ENCODE measurements at places on chromosomes 11 and 22.

GRCh38 chr11:12922418-12922817, 86.7 kb upstream of the RASSF10 start:
- no peak for DNase-seq

DNA sequence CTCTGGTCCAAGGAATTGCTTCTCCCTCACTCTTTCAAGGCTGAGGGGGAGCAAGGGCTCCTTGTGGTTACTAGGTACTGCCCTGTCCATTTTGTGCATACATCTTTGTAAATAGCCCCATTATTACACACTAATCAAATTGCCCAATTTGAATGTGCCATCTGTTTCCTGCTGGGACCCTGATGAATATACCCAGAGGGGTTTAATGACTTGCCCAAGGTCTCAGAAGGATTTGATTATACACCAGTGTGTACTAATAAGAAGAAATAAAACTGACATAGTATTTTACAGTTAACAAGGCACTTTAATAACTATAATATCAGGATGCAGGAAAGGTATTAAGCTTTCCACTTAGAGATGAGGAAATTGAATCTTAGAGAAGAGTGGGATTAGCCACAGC, 64.6 kb upstream of the PTPRJ start:
- DNase-seq: no peak

DNA sequence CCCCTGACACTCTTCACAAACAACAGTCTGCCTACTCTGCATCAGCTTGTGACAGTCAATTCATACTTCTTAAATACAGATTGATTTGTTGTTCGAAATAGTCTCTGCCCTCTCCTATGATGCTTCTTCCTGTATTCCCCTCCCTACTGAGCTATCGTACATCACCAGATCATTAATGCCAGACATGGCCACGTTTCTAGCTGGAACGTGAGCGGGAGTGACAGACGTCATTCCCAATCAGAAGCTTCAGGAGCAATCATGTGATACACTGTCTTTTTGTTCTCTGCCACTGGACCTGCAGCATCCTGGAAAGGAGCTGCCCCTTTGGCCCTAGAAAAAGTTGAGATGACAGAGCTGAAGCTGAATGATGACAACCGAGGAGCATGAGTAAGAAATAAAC, 48.5 kb downstream of the CSNK2A3 start:
- DNase-seq: no peak

- DNase-seq: no peak
Observed at GRCh38 chr11:18209058-18209457, 27.5 kb downstream of the SAA4 start.

GRCh38 chr11:16788141-16789062, 50.0 kb downstream of the C11orf58 start:
- peak; percentile 96 for DNase-seq

DNA sequence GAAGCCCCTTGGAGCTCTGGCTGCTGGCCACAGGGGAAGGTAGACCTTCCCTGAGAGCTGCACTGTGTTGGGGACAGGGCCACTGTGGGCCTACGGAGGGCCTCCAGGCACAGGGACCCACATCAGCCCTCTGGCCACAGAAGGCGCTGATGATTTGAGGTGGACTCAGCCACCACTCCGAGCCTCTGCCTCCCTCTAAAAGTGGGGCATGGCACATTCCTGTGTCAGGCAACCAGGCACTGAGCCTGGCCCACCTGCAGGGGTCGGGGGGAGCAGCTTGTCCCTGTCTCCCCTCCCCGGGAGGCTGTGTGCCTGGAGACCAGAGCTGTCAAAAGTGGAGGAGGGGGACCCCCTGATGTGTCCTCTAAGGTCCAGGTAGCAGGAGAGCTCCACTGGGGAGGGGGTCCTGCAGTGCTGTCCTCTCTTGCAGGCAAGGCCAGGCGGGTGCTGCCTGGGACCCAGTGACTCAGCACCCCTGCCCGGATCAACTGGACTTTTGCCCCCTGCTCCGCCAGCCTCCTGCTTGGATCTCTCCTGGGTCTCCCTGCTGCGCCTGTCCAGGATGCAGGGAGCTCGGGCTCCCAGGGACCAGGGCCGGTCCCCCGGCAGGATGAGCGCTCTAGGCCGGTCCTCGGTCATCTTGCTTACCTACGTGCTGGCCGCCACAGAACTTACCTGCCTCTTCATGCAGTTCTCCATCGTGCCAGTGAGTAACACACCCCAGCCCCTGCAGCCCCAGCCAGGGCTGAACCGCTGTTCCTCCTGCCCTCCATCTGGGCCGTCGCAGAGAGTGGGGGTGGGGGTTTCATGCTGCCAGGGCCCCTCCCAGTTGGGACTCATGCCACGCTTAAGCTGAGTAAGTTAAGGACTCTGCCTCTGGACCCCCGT, 17.5 kb upstream of the CDKN1C start:
- no peak for DNase-seq

GRCh38 chr11:83044958-83045712, 26.6 kb downstream of the RAB30 start:
- DNase-seq: peak; percentile 68

DNA sequence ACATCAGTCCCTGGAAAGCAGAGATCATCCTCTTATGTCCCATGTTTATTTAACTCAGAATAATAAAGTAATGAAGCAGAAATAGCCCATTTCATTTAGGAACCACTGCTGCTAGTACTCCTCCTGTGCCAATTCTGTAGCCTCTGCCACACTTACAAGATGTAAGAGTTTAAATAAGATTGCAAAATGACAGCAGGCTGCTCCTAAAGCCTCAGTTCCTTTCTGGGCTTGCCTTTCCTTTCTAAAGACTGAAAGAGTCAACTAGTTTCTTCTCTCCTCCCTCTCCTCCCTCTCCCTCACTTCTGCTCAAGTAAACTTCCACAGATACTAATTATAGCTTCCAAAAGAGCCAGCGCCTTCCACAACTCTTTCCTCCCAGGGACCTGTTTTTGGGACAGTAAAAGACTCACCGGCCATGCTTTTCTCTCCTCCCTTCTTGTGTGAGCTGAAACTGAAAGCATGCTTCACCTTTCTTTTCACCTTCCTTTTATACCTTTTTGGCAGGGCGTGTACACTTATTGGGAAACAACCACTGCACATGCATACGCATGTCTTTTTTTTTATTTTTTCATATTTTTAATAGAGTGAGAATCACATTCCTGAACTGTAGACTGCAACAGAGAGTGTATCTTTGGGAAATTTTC, 26.1 kb upstream of the CARD16 start:
- DNase-seq: no peak

- no peak for DNase-seq
Observed at GRCh38 chr11:70468256-70469195, 70.2 kb downstream of the CTTN start.

GRCh38 chr11:32450372-32450771, 15.0 kb upstream of the WT1 start:
- DNase-seq: no peak

DNA sequence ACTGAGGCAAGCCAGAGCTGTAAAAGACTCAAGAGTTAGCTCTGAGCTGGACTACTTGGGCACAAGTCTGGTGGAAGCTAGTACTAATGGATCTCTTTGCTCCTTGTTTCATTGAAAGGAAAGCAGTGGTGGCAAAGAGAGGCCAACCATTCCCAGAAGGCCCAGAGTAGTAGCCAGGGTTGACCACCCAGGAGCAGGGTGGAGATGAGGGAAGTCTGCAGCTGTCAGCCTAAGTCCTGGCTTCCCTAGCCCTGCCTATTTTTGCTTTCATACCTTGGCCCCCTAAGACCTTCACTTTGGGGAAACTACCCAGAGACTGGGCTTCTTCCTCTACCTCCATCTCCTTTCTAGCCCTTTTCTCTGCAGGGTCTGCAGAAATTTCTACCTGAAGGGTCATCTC, 155.0 kb upstream of the NCAM1 start:
- DNase-seq: no peak

GRCh38 chr11:48006301-48006992, 26.1 kb downstream of the PTPRJ start:
- DNase-seq: peak; percentile 31

GRCh38 chr11:121389651-121390050, 62.5 kb upstream of the SORL1 start:
- DNase-seq: no peak
